ENCODE measurements at places on chromosomes 13 and 19.
A peak's percentile ranks its signal among the peaks of the same experiment; 100 is the strongest.

DNA sequence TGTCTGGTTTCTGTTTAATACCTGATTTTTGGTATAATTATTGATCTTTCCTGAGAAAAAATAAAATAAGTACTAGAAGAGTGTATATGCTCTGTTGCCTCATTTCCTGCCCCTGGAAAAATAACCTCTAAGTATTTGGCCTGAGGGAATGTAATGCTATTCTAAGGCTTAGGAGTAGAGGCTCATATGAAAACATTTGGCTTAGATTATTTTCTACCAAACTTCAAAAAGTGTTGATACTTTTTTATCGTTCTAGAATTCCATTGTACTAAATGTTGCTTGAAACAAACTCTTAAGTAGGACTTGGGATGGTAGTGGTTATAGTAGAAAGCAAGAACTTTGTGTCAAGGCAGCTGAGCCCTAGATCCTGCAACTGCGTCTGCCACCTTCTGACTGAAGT lies 57.8 kb downstream of the COG3 start:
- peak; percentile 29 for DNase-seq

GRCh38 chr13:100602493-100603111 lies 14.0 kb upstream of the GGACT start:
- no peak for DNase-seq

GRCh38 chr13:108084840-108085239 lies 130.5 kb downstream of the LIG4 start:
- DNase-seq, result no peak

DNA sequence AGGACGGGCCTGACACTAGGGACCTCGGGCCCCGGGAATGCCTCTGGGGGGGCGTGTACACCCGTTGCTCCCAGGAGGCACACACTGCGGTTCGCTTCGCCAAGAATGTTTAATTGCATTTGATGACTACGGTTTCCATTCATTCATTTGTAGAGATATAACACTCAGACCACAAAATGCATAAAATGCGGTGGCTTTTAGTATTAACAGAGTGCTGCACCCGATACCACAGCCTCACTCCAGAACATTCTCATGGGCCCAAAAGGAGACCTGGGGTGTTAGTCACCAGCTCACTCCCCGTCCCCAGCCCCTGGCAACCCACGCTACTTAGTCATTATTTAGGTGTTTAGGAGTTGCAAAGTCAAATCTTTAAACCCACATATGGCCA lies 21.8 kb downstream of the HCN2 start:
- DNase-seq, result peak; percentile 56

DNA sequence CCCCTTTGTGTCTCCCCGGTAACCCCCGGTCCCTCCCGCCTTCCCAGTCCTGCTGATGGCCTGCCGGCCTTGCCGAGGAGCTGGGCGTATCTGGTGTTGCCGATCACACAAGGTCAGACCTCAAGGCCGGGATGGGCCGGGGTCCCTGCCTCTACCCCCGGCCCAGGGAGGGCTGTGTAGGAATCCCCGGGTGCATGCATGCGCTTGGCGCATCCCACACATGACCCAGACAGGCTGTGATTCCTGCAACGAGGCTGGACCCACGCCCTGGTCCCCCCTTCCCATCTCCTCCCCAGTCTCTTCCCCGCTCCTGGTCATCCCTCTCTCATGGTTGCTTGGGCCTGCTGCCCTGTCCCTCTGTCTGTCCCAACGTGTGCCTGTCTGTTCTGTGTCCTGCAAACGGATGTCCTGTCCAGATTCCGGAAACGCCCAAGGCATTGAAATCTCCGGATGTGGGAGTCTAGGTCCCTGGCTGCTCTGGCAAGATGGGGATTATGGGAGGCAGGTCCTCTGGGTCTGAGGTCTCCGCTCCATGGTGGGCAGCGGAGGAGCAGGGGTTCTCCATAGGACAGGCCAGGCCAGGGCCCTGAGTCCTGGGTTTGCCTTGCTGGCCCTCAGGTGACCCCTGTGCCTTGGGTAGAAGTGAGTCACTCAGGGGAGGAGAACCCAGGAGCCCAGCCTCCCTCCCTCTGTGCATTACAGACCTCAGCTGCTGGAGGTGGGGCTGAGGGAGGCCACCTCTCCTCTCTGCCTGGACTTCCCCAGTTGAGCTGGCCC lies 1.6 kb downstream of the PKN1 start:
- peak; percentile 26 for DNase-seq

GRCh38 chr13:49693191-49693733 lies 2.0 kb upstream of the EBPL start:
- no peak for DNase-seq

DNA sequence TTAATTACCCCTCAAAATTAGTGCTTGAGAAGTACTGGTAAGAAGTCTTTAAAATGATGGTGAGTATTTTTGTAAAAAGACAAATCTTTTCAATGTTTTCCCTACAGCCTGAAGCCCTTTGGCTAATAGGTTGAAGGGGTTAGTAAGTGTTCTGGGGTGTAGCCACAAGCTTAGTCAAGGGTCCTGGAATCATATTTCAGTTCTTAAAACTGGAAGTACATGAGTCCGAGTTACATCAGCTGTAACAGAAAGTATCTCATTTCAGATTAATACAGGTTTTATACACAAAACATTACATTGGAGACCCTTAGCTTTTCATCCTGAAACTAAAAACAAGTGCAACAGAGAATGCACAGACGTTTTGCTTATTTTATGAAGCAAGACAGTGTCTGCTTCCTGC lies 52.7 kb upstream of the TEX29 start:
- DNase-seq, result no peak

DNA sequence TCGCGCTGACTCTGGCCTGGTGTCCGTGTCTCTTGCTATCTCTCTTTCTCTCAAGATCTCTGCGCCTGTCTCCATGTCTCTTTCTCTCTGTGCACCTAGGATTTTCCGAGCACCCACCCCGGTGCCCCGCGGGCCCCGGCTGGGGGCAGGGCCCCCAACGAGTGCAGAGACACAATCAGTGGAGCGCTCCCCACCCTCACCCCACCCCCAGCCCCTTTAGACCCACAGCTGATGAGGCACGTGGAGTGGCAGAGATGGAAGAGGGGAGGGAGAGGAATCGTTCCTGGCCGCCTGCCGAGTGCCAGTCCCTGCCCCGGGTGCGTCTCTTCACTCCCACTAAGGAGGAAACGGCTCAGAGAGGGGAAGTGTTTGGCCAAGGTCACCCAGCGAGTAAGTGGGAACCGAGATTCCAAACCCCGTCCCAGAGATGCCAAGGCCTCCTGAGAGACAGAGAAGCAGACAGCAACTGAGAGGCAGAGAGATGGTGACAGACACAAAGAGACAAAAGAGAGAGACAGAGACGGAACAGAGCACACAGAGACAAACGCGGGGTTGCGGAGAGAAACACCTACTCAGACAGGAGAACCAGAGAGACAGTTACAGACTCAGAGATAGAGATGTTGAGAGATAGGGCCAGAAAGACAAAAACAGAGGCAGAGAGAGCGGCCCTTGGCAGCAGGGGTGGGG lies 626 bp upstream of the BCL3 start:
- DNase-seq, result no peak

GRCh38 chr19:56101746-56102535 lies 19.2 kb downstream of the ZNF787 start:
- no peak for DNase-seq

GRCh38 chr19:3852614-3853254 lies 16.1 kb downstream of the ZFR2 start:
- peak; percentile 31 for DNase-seq

GRCh38 chr19:20035935-20036334 lies 3.4 kb downstream of the ZNF682 start:
- no peak for DNase-seq

- DNase-seq, result no peak
Measured at GRCh38 chr19:16897856-16898161, 9.0 kb downstream of the F2RL3 start.

- DNase-seq, result no peak
Measured at GRCh38 chr19:3380829-3381228, 14.4 kb downstream of the NFIC start.

DNA sequence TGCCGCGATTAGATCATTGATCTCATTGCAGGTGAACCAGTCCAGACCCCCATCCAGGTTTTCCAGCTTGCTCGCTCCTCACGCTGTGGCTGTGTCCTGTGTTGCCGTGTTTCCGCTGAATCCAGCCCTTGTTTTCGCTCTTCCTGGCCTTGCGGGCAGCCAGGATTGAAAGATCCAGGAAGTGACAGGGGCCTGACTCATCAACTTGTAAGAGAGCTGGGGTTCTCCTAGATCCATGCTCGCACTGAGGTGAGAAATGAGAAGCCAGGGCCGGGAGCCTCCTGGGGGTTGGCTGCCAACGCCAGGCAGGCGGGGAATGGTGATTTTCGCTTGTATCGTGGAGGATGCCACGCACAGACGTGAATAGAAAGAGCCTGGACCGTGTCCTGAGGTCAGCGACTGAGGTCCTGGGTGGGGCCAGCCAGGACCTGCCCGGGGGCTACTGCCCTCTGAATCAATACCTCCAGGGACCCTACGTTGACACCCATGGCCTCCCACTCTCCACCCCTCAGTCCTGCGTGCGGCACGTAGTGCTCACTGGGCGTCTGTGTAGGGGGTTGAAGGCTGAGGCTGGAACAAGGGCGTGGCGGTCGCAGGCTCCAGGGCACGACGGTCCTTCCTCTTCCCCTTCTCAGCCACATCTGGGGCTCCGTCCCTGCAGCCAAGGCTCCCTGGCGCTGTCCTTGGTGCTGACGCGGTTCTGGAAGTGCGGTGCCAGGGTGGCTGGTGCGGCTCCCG lies 7.3 kb upstream of the PTPRH start:
- peak; percentile 98 for DNase-seq

DNA sequence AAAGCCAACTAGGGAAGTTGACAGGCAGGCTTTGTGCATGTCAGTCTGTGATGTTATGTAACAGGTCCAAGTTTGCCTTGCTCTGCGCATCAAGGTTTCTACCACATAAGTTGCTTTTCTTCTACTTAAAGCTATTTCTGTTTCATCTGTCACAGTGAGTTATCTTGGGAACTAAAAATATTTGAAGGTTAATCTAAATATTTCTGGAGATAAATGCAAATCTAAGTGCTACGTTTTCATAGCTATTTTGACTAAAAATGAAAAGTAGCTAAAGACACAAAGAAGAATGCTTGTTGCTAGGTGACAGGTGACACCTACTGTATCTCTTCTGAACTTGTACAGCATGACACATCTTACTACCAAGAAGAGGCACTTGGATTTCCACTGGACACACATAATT lies 135.6 kb downstream of the KLF12 start:
- DNase-seq, result no peak

GRCh38 chr19:29404015-29404414 lies 121.8 kb upstream of the VSTM2B start:
- no peak for DNase-seq

DNA sequence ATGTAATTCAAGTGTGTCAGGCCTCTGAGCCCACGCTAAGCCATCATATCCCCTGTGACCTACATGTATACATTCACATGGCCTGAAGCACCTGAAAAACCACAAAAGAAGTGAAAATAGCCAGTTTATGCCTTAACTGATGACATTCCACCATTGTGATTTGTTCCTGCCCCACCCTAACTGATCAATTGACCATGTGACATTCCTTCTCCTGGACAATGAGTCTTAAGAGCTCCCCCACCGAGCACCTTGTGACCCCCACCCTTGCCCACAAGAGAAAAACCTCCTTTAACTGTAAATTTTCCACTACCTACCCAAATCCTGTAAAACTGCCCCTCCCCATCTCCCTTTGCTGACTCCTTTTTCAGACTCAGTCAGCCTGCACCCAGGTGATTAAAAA lies 52.1 kb upstream of the ARHGEF7 start:
- DNase-seq, result no peak

- DNase-seq, result no peak
Measured at GRCh38 chr19:46994141-46994686, 25.4 kb upstream of the NPAS1 start.

DNA sequence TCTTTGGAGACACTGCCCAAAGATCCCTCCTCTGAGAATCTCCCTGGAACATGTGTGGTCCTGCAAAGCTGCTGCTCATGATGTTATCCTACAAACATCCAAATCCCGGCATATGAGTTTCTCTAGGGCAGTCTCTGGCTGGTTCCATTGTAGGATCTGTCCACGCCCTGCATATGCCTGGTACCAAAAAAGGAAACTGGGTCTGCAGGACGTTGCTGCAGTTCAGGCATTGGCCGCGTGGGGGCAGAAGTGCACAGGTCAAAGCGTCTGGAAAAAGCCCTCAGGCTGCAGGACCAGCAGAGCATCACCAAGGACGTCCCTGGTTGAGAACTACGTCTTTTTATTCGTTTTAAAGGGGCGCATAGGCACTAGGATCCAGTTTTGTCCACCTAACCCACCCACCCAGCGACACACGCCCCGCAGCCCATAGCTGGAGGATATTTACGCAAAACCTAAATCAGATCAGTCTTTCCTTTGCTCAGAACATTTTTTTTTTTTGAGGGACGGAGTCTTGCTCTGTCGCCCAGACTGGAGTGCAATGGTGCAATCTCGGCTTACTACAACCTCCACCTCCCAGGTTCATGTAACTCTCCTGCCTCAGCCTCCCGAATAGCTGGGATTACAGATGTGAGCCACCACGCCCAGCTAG lies 12.9 kb upstream of the ZNF564 start:
- peak; percentile 75 for DNase-seq

DNA sequence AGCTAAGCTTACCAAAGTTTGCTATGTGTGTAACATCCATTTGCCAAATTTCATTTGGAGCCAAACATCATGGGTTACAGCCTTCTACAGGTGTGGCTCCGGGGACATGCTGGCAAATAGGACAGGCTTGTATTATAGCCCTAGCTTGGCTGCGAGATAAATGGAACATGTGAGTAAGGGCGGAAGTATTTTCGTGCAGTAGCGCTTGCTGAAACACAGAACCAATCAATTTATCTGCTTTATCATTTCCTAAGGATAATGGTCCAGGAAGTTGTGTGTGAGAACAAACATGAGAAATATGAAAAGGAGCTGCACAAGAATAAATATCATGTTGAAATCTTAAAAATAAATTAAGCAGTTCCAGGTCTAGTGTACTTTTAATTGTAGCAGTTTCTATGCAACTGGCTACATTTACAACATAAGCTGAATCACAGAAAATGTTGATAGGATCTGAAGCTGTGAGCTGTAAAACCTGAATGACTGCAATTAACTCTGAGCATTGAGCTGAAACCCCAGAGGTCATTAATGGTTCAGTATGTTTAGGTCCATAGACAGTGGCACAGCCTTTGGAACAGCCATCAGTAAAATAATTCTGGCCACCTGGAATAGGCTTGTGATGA lies 22.2 kb upstream of the ZNF100 start:
- DNase-seq, result no peak

- DNase-seq, result no peak
Measured at GRCh38 chr13:99429670-99430069, 71.6 kb upstream of the TM9SF2 start.

DNA sequence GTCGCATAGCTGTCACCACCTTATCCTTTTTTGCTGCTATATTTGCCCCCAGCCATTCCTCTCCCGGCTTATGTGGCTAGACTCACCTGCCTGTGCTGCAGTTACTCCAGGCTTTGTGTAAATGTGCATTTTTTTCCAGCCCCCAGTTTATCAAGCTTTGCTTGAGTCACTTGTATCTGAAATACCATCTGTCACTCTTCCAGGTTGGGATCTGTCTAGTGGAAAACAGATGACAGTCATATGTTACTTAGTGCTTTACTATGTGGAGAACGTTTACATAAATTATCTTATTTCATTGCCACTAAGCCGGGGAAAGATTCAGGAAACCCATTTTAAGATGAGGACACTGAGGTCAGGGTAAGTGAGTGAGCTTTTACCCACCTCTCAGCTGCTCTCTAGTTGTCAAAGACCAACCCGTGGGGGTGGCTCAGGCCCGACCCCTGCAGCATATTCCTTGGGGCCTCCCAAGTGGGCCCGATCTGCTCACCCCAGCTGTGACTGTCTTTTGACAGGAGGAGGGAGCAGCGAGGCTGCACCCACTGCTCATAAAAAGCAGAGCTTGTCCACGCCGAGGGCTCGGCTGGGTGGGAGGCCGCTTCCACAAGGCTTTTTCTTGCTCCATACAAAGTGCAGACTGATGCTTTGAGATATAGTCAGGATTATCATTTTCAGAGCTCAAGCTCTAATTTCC lies 7.2 kb downstream of the GJB2 start:
- no peak for DNase-seq

Measured in HFF-Myc (cell line).